Sciatic nerve (tissue), 2 donors: ENCODE measurements at places on chromosomes 1 and 21.
A peak's percentile ranks its signal among the peaks of the same experiment; 100 is the strongest.

DNA sequence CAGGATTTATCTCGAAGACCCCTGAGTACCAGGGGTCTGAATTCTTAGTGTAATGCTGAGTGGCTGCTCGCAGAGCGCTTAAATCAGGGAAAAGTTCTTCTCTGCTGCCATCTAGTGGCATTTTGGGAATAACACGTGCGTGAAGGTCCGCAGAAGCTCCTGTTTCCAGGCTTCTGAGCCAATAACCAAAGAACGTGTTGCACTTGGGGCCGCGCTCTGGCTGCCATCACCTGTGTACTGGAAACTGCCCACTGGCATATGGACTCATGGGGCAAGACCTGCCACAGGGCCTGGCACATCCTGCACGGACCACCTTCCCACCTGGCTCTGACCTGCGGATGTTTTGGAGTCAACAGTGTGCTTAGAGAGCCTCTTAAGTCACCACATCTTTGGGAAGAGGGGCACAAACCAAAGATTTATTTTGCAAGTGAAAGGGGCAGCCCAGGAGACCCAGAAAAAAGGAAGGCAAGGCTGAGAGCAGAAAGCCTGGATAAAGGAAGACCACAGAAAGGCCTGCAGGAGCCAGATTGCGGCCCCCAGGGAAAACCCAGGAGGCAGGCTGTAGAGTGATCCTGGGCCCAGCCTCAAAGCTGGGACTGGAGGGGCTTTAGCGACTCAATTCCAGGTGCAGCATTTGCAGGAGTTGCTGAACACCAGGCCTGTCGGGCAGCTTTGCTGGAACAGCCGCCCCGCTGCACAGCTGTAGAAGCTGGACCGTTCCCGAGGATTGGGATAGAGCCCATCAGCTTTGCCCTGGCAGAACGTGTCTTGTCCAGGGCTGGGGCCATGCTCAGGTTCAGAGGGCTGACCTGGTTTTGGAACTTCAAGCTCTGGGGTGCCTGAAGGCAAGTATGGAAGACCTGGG, 13.0 kb downstream of the CHIT1 start:
- peak; percentile 75 for DNase-seq

DNA sequence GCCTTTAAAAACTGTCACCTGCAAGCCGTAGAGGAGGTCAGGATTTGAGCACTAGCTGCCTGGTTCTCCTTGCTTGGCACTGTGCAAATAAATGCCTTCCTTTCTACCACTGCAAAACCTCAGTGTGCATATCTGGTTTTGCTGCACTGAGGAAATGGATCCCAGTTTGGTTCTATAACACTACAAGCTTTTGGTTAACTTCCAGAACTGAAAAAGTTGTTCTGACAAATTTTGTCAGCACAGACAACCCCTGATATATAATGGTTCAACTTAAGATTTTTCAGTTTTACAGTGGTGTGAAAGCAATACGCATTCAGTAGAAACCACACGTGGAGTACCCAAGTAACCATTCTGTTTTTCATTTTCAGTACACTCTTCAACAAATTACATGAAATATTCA, 29.8 kb upstream of the GALNT2 start:
- no peak for DNase-seq

DNA sequence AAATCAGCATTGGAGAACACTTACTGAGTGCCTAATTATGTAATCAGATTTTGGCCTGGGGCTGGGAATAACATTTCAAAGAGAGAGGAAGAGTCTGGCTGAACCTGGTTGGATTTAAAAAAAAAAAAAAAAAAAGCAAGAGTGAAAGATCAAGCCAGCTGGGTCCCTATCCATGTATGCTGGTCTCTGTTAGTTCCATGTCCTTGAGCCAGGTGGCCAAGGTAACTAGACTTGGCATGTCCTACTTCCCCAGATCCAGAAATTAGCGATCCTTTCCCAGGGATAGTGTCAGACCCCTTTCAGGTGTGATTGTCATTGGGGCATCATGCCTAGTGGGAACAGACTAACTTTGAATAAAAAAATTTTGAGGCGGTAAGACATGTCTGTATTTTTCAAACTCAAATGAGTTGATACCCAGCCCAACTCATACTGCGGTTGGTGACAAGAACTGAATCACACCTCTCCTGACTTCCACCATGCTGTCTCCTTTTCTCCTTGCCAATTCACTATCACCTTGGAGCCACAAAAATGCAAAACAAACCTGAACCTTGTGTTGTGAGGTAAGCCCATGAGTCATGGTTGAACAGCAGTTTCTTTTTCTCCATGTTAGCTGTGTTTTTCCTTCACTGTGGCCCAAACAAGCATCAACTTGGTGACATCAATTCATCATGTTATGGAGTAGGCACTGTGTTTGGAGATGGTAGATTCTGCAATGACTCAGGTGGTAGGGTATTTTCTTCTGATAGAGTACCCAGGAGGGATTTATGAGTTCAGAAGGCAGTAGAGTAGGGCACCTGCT, 24.5 kb upstream of the PPP2R5A start:
- DNase-seq: no peak

GRCh38 chr1:152777510-152778137, 2.7 kb downstream of the LCE1F start:
- DNase-seq: no peak

DNA sequence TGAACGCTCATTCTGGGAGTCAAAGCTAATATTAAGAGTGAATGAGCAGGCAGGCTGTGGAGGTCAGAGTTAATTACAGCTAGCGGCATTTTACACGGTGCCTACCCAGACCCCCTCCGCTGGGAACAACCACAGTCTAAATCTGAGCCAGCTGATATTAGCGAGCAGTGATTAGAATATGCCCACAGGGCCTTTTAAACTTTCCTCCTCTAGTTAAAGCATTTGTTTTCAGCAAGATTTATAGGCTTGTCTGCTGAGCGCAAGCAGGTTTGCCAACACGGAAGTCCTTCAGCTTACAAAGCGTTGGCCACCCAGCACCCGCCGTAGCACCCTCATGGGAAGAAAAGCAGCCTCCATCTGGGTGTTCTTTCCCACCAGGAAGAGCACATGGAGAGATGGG, 72.1 kb downstream of the LMX1A start:
- no peak for DNase-seq

GRCh38 chr21:37074197-37074510, 1.1 kb downstream of the TTC3 start:
- DNase-seq: no peak

GRCh38 chr1:32899586-32900296, 1.4 kb downstream of the TMEM54 start:
- no peak for DNase-seq

DNA sequence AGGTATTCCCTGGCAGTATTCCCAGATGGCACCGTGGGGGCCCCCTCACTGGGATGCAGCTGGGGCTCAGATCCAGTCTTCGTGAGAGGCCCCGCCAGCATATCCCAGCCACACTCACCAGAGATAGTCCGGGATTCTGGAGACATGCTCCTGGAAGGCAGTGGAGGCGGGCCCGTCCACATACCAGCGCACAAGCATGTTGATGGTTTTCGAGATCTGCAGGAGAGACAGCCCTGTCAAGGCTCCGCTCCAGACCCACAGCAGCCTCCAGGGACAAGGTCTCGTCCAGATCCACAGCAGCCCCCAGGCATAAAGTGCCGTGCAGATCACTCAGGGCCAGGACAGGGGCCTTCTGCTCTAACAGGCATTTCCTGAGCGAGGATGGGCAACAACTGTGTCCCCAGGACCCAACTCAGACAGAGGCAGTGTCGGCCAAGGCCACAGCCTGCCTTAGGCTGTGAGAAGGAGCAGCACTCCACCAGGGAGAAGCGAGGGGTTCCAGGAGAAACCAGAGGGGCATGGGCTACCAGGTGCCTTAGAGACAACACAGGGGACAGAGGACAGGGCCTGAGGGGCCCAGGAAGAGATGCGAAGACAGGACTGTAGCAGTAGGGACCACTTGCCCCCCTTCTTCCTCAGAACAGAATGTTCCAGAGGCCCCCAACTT, 14.8 kb downstream of the LSS start:
- no peak for DNase-seq

DNA sequence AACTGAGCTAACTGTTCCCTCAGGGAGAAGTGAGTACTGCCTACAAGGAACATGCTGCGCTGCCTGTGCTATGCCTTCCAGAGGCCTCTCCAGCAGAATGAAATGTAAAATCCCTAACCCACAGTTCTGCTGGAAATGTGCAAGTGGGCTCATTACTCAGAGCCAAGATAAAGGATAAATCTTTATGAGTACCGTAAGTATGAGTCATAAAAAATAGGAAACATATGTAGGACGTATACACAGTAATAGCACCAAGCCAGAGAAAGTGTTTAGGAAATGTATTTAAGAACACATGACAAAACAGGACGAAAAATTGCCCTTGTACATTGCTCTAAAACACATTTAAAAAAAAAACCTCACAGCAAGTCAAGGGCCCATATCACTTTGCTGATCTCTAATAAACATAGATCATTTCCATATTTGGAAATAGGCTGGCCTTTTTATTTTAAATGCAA, 104.6 kb downstream of the TGFBR3 start:
- no peak for DNase-seq

- DNase-seq: no peak
These were observed 185.4 kb downstream of the LYPLAL1 start for GRCh38 chr1:219359126-219359525.

DNA sequence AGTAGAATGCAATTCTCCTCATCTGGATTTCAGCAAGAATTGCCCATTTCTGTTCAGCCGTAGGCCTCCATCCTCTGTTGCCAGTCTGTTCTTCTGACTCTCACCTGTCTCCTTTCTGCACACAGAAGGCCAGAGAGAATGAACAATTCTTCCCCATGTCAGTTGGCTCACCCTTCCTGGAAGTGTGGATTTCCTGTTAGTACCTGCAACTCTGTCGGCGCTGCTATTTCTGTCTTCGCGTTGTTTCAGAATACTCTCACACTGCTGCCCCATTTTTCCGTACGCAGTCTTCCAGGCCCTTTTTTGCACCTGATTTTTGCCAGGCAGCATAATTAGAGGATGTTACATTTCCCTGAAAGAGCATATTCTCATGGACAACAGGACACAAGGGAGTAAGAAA, 200.7 kb downstream of the FGGY start:
- DNase-seq: no peak

GRCh38 chr1:89260566-89261255, 11.9 kb downstream of the GBP5 start:
- no peak for DNase-seq

GRCh38 chr1:204075139-204075521, 2.2 kb downstream of the SOX13 start:
- DNase-seq: no peak

- peak; percentile 94 for DNase-seq
These were observed at the start of gene IL6R for GRCh38 chr1:154404984-154405746. Gene IL6R, plus strand, starts transcription at chr1:154405343. Its CDS starts 287 bp downstream, at chr1:154405630.

DNA sequence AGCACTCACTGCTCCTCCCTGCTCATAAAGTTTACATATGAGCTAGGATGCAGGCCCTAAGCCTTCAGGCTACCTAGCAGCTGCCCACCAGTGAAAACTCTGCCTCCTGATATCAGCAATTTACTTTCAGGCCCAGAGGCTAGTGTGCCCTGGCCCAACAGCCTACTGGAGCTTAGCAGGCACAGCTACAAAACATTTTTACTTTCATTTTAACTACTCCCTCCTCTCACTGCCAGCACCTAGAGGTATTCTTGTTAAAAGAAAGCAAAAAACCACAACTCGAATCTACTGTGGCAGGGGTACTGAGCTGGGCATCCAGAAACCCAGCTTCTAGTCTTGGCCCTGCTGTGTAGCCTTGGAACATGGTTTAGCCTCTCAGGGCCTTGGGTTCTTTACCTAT, 5.8 kb upstream of the LORICRIN start:
- DNase-seq: no peak

DNA sequence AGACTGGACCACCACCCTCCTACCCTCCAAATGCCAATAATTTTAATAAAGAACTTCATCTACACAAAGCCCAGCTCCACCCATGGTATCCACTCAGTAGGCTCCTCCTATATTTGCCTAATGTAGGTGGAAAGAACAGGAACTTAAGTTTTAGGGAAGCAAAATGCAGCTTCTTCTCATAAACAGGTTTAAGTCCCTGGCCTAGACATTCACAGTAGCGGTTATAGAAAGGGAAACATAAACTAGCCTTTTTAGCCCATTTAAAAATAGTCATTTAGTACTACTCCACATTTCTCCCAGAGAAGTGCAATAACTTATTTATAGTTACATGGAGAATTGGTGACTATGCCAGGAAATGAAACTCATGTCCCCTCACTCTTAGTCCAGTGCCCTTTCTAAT, 56.6 kb upstream of the CPLANE2 start:
- no peak for DNase-seq

GRCh38 chr1:32706491-32706890, 3.9 kb upstream of the SYNC start:
- DNase-seq: no peak

DNA sequence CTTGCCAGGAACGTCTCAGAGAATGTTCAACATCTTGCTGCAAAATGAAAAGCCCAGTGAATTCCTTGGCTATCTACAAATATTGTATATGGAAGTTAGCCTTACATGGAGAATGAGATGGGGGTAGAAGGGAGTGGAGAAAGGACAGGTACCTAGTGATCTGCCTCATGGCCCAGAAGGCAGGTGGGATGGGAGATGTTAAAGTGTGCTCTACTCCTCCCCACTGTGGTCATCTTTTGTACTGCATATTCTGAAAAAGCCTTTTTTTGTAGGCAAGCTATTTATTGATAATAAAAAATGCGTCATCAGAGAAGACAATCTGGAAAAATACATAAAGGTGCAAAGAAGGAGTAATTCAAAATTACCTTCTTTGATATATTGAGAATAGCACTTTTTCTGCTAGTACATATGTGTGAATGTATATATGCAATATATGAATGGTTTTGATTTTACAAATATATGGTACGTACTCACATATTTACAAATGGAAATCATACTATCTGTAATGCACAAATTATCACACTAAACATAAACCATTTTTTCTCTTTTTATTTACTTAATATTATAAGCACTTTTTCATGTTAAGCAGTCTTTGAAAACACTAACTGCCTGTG, 19.1 kb upstream of the SLC5A9 start:
- DNase-seq: no peak

DNA sequence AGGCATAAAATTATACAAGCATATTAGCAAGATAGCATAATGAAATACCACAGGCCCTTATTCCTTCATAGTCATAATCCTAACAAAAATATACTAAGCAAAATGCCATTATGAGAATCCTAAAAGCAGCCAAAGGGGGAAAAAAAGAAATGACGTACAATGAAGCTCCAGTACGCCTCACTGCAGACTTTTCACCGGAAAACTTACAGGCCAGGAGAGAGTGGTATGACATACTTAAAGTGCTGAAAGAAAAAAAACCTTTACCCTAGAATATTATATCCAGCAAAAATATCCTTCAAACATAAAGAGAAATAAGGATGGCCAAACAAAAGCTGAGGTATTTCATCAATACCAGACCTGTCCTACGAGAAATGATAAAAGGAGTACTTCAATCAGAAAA, 19.5 kb downstream of the ZNF695 start:
- no peak for DNase-seq

- DNase-seq: no peak
These were observed 523.3 kb upstream of the RGS18 start for GRCh38 chr1:191634801-191635508.

DNA sequence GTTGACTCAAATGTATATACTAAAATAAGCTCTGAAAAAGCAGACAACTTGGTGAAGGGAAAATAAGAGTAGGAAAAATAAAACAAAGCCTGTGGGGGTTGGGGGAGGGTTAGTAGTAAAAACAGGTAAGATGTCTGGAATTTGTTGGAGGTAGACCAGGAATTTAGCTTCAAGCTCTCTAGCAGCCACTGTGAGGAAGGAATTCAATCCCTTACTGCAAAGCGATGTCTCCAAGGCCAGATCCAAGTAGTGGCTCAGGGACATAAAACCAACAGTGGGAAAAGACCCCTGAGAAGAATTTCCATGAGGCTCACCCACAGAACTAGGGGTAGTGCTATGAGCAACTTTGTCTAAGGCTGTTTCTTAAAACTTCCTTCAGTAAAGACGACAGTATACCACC, 7.8 kb downstream of the ANGPTL7 start:
- DNase-seq: no peak

GRCh38 chr1:221069986-221070385, 190.7 kb downstream of the HLX start:
- no peak for DNase-seq
